Anterior cingulate cortex (tissue), 58 donors: ENCODE measurements at places on chromosomes 2 and 18.

DNA sequence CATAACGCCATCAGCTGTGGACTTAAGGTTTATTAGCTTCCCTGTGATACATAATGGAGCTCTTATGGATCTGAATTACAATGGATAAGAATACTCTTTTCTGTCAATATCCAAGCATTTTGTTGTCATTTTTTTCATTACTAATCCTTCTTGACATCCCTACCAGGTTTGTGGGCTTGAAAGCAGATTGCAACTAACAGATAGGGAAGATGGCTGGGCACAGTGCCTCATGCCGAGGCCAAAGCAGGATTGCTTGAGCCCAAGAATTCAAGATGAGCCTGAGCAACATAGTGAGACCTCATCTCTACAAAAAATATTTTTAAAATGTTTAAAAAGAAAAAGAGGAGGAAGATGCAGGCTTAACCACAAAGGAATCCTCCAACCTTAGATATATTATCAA is 42.4 kb downstream of the ASXL2 start:
- DNase-seq = no peak

DNA sequence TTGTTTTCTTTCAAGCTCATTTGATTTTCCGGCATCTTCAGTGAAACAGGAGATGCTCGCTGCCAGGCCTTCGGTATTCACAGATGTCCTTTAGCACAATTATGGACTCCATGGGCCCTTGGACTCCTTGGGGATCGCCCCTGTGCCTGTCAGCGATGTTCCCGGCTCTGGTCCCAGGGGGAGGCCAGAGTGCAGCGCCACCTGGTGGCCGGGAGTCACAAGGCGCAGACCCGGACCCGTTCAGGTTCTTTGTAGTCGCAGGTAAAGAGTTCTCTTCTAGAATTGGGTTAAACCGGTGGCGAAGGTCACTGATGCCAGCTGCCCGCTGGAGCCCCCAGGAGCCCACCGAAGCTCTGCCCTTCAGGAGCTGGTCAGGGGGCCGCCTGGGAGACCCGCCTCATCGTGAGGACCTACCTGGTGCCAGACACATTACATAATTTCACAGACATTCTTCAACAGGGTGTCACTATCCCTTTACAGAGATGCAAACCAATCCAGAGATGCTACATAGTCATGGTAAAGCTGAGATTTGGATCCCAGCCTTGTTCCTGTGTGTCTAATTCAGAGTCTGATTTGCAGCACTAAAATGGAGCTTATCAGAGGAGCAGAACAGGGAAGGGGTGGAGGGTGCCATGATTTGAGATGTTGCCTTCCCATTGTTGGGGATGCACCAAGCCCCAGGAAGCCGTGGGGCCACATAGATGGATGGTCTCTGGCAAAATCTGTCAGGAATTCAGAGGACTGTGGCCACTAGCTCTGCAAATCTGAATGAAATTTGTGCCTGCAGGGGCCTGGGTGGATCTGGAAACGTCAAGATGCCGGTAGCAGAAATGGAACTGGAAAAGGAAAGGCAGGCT is 6.0 kb upstream of the INPP5D start:
- peak; percentile 19 for DNase-seq

DNA sequence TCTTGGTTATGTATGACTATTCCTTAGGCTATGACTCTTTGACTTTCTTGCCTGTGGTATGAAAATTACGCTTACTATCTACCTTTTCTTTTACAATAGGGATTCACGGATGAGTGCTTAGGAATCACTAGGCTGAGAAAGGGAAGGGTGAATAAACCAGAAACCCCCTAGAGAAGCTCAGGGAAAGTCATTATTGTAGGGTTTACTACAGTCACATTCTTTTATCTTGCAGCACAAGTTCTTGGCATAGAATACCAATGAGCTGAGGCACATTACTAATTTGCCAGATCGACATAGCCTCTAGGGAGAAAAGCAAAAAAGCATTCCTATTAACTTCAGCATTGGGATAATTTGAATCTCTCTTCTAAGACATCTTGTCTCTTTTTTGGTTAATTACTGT is 103.3 kb downstream of the ST6GAL2 start:
- DNase-seq = no peak

DNA sequence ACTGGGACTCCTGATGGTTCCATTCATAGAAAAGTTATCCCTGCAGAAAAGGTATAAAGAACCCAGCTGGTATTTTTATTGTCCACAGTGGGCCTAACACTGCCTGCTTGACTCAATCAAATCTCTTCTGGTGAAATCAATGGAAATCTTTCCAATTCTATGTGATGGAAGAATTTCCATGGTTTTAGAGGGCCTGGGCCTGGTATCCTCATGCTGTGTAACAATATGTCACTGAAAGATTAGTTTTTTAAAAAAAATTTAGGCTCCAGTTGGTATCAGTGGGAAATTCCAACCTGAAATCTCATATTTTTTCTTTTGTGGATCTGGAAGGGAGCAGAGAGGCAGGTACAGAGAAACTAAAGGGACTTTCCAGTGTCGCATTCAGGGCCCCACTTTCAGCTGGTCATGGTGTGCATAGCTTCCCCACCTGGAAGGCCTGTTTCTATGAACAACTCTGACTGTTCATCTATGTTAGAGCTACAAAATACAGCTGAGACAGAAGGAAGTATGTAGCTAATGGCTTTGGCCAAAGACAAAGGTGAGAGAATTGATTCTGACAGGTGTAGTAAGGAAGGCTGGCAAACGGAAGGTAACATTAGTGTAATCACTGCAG is 20.9 kb downstream of the NEB start:
- DNase-seq = no peak
